ENCODE measurements at places on chromosomes 2 and 18.

DNA sequence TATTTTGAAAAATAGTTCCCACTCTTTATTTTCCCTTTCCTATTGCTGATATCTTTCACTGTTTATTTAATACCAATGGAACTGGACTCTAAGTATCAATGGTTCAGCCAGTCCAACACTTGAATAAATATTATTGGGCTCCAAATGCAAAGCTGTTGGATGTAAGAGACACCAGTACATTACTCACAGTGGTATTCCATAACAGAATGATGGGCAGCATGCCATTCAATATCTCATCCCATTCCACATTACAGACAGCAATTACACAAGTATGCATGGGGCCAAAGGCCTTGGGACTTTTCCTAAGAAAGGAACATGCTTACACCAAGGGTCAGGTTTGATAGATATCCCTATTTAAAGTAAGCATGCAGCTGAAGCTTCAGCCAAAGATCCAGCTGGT, 231.9 kb downstream of the RND3 start:
- no peak for DNase-seq

DNA sequence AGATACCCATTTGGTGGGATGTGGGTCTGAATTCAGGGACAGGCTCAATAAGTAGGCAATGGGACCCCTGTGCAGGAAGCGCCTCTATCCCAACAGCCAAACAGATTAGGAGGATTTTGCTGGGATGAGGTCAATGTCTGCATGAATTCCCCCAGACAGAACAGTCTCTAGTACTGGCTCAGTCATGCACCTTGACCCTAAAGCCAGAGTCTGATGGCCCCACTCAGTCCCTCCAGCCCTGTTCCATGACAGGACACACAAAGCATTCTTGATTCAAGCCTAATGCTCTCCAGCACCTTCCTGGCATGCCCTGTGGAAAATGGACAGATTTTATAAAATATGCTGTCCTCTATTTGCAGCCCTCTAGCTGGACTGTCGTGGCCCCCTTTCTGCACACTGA, 49.8 kb upstream of the RAB6D start:
- no peak for DNase-seq

DNA sequence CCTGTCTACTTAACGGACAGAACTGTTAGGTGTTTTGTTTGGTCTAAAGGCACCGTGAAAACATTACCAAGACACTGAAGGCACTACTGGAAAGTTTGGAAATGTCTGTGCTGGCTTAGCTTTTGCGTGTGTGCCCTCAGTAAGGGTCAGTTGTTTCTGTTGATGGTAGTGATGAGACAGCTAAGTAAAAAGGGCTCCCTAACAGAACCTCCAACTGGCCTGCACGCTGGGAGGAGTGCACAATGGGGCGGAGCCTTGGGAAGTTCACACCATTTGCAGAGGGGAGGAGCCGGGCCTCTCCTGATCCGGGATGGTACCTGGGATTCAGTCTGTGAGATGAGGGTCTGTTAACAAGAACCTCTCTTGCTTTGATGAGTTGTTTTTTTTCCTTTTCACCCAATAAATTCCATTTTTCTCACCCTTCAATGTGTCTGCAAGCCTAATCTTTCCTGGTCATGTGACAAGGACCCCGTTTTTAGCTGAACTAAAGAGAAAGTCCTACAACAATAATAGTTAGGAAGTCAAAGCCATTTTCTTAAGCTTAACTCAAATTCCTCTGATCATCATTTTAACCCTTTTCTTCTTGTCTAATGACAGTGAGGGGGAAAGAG, 368.7 kb downstream of the PARD3B start:
- no peak for DNase-seq

GRCh38 chr2:47519147-47519537, 116.2 kb downstream of the MSH2 start:
- DNase-seq: no peak

GRCh38 chr2:37302701-37303252, 21.9 kb downstream of the PRKD3 start:
- no peak for DNase-seq

DNA sequence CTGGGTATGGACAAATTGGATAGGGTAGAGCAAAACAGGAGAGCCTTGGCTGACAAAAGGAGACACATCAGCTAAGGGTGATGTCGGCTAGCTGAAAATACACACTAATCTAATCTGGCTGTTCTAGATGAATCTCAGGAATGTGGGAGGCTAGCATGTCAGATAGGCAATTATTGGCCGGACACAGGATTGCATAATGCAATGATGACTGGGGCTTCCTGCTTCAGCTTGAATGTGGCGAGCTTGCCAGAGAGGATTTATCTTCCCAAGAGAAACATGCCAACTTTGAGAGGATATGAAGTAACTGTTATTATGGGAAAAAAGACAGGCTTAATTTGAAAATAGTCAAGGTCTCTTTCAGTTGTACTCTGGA, 102.4 kb downstream of the TRIB2 start:
- no peak for DNase-seq

- DNase-seq: no peak
These were observed 45.2 kb upstream of the RAB6C start for GRCh38 chr2:129934044-129934822.

DNA sequence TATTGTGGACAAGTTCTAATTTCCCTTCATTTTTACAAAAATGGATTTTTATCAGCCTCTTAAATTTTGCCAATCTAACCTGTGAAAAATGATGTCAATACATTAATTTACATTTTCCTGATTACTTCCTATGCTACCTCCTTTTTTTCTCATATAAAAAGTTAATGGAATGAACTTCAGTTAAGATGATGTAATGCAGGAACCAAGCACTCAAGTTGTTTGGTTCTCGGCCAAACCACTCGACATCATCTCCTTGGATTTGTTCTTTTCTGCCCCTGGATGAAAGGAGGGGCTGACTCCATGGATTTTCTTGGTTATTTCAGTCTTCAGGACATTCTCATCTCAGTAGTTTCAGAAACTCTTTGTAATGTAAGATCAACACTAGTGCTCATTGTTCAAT, 253.1 kb upstream of the NXPH2 start:
- DNase-seq: no peak

DNA sequence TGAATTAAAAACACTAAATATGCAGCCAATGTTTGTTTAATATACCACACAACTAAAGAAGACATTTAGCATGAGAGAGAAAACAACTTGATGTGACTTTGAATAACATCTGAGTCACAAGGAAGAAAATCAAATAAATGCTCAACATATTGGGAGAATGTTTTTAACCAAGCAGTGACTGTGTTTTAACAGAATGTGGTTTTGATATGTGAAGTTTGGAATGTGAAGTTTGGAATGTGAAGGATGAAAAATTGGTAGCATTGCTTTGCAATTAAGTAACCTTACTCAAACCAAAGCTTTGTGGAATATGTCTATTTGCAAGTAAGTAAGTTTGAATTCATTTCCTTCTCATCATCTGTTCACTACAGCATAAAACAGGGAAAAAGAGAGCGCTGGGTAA, 128.2 kb upstream of the DNAJC10 start:
- no peak for DNase-seq

DNA sequence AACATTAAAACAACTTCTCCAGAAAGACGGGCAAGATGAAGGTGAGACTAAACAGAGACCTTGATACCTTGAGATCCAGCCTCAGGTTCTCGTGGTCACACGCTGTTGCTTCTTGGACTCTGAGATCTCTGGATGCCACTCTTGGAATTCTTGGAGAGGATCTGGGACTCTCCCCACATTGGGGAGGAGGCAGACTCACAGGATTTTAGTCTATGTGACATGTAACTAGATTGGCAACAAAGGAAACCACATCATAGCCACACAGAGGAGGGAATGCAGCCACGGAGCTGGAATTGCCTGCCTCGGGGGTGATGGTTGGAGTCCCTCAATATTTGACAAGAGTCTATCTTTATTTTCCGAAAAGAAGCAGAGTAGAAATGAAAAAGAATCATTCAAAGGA, 78.8 kb upstream of the IGFBP5 start:
- DNase-seq: no peak

- no peak for DNase-seq
These were observed 28.1 kb downstream of the ARHGAP25 start for GRCh38 chr2:68762665-68763064.

- DNase-seq: no peak
These were observed 42.1 kb downstream of the PCARE start for GRCh38 chr2:29032189-29032588.

DNA sequence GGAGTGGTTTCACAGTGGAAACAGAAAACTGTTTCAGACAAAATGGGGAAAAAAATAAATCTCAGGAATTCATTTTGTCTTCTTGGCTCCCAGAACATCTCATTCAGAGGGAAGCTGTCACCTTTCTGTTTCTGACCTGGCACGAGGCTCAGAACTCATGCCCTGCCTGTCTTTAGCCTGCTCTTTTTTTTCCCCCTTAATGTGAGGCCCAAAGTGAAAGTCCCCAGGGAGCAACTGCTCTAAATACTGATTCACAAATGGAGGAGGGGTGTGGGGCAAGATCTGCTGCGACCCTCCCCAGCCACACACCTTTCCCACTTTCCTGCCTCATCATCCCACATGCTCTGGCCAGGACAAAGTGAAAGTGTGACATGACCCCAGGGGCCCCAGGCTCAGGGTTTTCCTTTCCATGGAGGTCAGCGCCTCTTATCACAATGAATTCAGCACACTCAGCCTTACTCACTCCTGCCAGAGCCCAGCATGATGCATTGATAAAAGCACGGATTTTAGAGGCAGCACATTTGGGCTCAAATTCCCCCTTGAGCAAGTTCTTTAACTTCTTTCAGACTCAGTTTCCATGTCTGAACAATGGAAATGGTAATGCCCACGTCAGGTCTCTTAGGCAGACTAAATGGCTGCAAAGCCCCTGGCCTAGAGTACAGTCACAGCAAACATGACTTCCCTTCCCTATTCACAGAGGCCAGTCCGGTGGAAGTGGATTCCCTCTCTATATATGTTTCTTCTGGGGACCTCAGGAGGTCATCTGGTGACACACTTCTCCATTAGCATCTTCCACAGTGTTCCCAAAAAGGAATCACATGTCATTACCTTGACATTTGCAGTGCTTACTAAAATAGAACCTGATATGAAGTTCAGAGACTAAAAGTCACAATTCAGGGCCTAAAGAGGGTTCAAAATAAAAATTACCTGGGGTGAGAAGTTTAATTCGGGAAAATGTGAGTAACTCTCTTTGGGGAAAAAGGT, 55.3 kb upstream of the TMEM163 start:
- DNase-seq: no peak

- DNase-seq: no peak
These were observed 273.7 kb upstream of the KYNU start for GRCh38 chr2:142603759-142604158.

DNA sequence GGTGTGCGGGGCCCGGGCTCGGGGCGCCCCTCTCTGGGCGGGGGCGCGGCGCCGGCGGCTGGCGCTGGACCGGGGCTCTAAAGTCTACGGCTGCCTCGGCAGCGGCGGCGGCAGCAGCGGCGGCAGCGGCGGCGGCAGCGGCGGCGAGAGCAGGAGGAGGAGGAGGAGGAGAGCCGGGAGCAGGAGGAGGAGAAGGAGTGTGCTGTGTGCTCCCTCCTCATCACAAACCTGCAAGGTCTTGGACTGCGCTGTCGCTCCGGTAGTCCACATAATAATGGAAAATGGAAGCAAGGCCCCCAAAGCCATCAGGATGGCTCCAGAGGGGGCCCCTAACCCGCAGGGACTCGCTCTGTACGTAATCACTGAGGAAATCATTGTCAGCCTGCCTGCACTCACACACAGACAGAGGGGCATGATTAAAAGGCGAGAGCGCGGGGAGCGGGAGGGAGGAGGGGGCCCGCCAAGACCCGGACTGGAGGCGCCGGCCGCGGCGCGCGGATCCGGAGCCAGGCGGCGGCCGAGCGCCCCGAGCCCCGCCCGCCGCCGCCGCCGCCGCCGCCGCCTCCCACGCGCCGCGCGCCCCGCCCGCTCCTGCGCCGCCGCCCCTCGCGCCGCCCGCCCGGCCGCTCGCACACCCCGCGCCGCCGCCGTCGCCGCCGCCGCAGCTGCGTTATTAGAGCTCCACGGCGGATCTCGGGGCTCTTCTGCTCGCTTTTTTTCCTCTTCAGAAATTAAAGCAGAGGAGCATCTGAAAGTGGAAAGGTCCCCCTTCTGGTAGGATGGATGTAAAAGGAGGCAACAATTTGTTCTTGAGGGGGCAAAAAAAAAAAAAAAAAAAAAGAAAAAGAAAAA, at the start of gene ZNF521:
TSS of gene ZNF521 (minus strand) at position 390 of the 852 bp plus-strand sequence. CDS start 1,220 bp downstream, outside the sequence.
- DNase-seq: peak; percentile 34

- DNase-seq: no peak
These were observed 164.3 kb upstream of the APCDD1 start for GRCh38 chr18:10289951-10290637.
